ENCODE measurements at places on chromosomes 11 and 22.

DNA sequence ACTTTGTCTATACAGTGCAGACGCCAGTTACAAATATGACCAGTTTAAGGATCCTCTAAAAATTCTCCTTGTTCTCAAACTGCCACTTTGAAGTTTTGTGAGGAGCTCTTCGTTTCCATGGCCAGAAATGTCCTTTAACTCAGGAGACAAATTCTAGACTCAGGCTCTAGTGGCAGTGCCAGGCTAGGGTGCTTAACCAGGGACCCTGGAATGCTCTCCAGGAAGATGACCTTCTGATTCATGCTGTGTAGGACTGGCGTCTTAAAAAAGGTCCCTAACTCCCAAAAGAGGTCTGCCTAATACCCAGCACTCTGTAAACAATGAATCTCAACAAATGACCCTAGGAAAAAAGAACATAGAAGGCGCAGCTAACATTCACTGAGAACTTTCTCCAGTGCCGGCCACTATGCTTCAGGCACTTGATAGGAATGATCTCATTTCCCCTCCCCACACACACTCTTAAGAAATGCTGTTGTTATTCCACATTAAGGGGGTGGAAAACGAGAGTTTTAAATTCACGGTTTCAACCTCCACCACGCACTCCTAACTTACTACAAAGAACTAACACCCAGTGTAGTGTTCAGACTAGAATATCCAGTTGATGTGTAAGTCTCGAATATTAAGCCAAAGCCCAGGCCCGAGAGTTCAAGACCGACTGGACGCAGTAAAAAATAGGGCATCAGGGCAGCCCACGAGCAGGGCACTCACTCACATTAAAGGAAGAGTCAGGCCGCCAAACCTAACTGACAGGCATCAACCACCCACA is 747 bp downstream of the NXF1 start:
- no peak for DNase-seq

- no peak for DNase-seq
Observed at GRCh38 chr11:132174362-132175255, 804.2 kb downstream of the NTM start.

DNA sequence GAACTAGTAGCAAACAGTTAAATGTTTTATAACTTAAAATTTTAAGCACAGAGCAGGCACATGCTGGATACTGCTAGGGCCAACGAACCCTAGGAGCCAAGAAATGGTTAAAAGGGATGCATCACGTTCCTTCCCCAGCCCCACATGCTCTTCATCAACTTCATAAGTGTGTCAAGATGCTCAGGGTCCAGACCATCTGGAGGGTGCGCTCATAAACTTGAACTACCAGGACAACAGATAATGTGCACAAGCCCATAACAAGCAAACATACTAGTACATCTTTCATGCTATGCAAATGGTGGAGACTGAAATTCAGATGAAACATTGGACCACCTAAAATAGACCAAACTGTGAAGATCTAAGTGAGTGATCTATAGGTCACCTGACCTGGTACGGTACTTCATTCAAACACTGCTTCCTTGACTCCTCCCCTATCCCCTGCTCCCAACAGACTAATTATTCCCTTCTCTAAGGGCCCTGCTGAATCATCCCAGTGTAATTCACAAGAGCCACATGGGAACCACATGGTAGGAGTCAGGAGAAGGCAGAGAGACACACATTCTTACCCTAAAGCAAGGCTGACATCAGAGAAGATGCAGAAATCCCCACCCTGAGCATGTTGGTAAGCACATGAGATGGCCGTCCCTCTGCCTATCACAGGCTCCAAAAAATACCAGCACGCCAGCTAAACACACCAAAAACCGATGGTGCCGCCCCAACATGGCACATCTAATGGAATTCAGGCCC is 83.9 kb downstream of the ETS1 start:
- no peak for DNase-seq

DNA sequence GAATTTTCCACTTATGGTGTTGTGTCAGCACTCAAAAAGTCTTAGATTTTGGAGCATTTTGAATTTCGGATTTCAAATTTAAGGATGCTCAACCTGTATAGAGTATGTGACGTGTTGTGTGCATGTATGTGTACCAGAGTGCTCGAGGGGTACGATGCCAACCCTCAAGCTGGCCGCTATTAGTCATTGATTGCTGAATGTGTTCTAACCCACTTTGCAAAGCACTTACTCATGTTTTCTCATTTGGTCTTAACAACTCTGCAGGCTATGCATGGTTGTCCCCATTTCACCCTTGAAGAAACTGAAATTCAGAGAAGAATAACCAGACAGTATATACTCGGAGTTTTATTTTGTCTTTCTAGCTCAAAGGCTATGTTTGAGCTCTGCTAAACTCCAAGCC is 196.4 kb upstream of the TENM4 start:
- no peak for DNase-seq

Measured in naive B cell (primary cell).